NCI-H187 treated with DMSO at 0.1 percent for 48 hours (cell line): ENCODE measurements at places on chromosomes 2 and 18.
A peak's percentile ranks its signal among the peaks of the same experiment; 100 is the strongest.

DNA sequence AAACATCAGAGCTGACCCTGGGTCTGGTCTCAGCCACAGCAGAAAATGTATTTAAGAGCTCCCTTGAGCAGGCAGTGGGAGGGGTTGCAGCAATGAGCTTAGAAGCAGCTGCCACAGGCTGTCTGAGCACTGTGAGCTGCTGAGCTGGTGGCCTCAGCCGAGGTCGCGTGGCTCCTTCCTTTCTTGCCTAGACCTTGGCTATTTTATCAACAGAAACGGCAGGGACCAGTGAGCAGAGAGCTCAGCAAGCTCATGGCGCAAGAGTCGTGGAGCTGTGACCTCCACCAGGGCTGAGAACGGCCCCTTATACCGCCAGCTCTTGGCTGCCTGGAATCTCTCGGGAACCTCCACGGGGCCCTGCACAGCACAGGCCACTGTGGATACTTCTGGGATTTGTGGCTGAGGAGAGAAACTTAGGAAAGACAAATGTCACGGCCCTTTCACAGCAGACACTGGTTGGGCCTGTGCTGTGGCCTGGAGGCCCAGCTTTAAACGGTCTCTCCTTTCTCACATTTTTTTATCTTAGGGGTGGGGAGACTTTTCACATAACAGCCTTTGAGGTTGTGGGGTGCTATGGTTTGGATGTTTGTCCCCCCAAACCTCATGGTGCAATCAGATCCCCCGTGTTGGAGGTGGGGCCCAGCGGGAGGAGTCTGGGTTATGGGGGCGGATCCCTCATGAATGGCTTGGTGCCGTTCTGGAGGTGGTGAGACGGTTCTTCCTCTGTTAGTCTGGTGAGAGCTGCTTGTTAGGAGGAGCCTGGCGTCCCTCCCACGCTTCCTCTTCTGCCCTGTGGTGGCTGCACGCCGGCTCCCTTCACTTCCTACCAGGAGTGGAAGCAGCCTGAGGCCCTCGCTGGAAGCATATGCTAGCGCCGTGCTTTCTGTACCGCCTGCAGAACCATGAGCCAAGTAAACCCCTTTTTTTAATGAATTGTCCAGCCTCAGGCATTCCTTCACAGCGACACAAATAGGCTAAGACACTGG is 1.7 kb downstream of the ALLC start:
- peak; percentile 41 for DNase-seq

DNA sequence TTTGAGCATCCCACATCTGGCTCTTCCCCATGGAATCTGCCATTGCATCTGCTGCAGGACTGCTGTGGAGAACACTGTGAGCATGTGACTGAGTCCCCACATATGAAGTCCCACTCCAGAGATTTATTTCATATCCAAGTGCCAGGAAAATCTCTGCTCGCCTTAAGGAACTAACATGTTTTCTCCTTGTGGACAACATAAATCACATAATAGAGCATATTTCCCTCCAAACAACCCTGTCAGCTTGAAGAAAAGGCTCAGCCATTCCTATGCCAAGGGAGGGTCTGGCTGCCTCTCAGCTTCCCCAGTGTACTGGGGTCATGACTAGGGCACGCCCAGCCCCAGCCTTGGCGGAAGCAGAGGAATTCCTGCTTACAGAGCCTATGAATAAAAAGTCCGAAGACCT is 193.7 kb downstream of the DNER start:
- DNase-seq: no peak

DNA sequence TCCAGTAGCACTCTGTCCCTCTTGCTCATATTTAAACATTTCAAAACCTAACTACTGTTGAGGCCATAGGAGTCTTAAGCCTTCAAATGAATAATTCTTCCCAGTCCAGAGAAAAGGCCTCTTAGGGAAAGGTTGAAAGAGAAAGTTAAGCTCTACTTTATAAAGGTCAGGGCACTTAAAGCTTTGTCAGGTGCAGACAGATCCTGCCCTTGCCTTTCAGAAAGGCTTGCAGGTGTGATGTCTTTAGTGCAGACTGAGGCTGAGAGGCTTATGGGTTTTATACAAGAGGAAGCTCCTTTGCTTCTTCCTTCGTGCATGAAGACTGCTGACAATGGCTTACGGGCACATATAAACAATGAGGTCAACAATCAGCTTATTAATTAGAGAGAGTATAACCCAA is 105.0 kb upstream of the LINC00305 start:
- no peak for DNase-seq

DNA sequence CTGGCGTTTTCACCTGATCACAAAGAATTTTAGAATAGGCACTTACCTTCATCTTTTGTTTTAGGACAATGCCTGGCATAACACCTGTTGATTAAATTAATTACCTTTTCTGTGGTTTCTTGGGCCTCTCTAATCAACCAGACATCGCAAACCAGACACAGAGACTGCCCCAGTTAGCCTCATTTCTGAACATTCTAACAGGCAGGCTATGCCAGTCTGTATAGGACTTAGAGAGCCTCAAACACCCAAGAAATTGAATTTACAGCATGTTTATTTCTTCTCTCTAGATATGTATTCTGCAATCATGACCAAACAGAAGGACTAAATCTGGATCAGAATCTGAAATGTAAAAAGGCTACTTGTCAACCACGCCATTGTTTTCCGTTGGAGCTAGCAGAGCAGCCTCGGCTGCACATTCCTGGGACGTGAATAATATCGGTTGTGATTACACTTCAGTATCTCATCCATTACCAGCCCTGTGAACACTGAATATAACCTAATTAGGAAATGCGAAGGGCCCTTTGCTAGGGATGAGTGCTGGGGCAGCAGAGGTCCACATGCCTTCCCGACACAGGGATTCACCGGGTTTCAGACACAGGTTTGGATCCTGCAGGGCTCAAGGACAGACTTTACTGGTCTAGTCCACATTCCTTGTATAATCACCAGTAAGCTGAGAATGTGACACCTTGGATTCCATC is 17.5 kb upstream of the CDC42EP3 start:
- DNase-seq: no peak
